Caki2 (cell line): ENCODE measurements at places on chromosomes 13 and 19. TPM values are rescaled to one million over a fixed set of nuclear protein-coding genes. Genes with fewer than 3 reads are reported as not detected.

TUBA3C gene
- not detected in 2 replicates for total RNA-seq

ZNF835 gene
- total RNA-seq = not detected in 2 replicates

ANGPTL8 gene
- total RNA-seq = not detected in 2 replicates

KIR3DL2 gene
- not detected in 2 replicates for total RNA-seq

CYP4F22 gene
- not detected in 2 replicates for total RNA-seq

ZNF497 gene
- total RNA-seq = 0.20 and 0.98 TPM in 2 replicates

ZNF616 gene
- total RNA-seq = 2.3 and 20.2 TPM in 2 replicates

SOX1 gene
- total RNA-seq = 1.7 and 3.4 TPM in 2 replicates

IQCN gene
- not detected in 2 replicates for total RNA-seq

ZNF175 gene
- total RNA-seq = 2.5 and 10.8 TPM in 2 replicates

NLRP7 gene
- not detected in 2 replicates for total RNA-seq

CYP4F8 gene
- total RNA-seq = 0.24 TPM in 1 of 2 replicates, not detected in the other

PSG7 gene
- total RNA-seq = not detected in 2 replicates

IL27RA gene
- total RNA-seq = 8.6 and 15.6 TPM in 2 replicates
